ENCODE measurements at places on chromosomes 4 and X.

- no peak for DNase-seq
Measured at GRCh38 chrX:105018865-105019264, 201.6 kb downstream of the TEX13A start.

DNA sequence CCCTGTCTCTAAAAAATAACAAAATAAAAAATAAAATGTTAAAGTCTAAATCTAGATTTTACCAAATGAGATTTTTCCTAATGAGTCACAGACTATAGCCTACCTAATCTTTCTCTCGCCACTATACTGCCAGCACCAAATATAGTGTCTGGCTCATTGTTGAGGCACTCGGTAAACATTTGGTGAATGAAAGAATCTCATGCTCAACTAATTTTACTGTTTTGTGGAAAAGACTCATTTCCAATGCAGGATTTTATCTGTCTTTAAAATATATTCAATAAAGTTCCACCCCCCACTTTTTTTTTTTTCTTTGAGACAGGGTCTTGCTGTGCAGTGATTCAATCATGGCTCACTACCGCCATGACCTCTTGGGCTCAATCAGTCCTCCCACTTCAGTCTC is 71.5 kb downstream of the PLS3 start:
- no peak for DNase-seq

GRCh38 chrX:66654411-66654810 is 15.5 kb upstream of the EDA2R start:
- DNase-seq = no peak

GRCh38 chr4:88130544-88131305 is 27.7 kb downstream of the ABCG2 start:
- DNase-seq = no peak

GRCh38 chr4:124331781-124332180 is 380.8 kb downstream of the ANKRD50 start:
- DNase-seq = no peak

GRCh38 chrX:70437011-70437410 is 7.6 kb upstream of the DLG3 start:
- DNase-seq = no peak

GRCh38 chr4:30952526-30953219 is 232.5 kb downstream of the PCDH7 start:
- no peak for DNase-seq

- no peak for DNase-seq
Measured at GRCh38 chr4:84644087-84644486, 61.2 kb downstream of the CDS1 start.

- no peak for DNase-seq
Measured at GRCh38 chrX:30065226-30065625, 150.1 kb upstream of the MAGEB2 start.

DNA sequence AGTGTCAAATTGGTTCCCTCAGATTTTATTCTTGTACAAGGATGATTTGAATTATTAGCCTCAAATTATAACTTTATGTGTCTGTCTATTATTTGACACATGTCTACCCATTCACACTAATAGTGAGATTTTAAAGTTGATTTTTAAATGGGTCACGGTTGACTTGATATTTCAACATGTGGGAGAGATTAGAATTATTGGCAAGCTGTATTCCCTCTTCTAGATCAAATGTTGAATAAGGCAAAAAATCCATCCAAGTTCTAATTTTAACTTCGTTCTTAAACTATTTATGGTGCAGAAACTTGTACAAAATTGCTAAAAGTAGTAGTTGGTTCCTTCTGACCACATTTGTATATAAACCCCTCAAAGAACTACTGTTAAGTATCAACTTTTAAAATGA is 1498.0 kb downstream of the STIM2 start:
- no peak for DNase-seq

GRCh38 chr4:148442832-148443511 is 758 bp upstream of the NR3C2 start:
- DNase-seq = peak; percentile 34

- no peak for DNase-seq
Measured at GRCh38 chrX:105120463-105120862, 100.0 kb downstream of the TEX13A start.

GRCh38 chr4:187063251-187063650 is 339.6 kb upstream of the FAT1 start:
- no peak for DNase-seq

- no peak for DNase-seq
Measured at GRCh38 chrX:72146527-72146926, 14.8 kb upstream of the RTL5 start.

DNA sequence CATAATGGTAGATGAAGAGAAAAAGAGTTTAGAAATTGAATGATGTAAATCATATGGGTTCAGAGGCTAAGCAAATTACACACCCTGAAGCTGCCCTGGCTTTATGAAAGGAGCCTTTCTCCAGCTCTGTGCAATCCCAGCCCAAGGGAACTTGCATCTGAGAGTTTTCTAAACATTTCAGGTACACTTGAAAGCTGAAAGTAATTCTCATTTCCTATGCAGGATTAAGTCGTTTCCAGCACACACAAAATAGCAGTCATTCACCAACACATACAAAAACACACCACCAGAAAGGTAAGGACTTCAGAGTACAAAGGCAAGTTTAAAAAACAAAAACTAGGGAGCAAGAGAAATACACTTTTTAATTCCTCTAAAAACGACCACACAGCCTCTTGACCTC is 1.7 kb downstream of the PDGFC start:
- DNase-seq = no peak

- no peak for DNase-seq
Measured at GRCh38 chr4:52904421-52904820, 42.3 kb downstream of the RASL11B start.

GRCh38 chr4:7411896-7412553 is 22.7 kb downstream of the PSAPL1 start:
- peak; percentile 1 for DNase-seq

DNA sequence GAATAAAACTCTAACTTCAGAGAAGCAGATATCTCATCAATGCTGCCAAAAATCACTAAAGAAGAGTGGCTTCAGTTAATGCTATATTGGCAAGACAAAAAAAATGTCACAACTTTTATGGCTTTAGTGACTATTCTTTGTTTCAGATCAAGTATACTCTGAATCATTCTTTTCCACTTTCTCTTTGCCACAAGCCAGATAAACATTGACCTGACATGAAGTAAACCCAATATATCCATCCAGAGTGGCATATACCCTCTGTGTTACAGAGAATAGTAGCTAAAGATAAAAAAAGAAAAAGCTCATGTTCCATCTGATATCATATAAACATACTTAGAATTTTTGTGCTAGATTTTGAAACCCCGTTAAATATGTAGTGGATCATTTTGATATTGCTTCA is 206.7 kb upstream of the CNKSR2 start:
- no peak for DNase-seq

- DNase-seq = no peak
Measured at GRCh38 chr4:42612898-42613297, 44.0 kb downstream of the ATP8A1 start.
